ENCODE measurements at places on chromosomes 2 and 18.

DNA sequence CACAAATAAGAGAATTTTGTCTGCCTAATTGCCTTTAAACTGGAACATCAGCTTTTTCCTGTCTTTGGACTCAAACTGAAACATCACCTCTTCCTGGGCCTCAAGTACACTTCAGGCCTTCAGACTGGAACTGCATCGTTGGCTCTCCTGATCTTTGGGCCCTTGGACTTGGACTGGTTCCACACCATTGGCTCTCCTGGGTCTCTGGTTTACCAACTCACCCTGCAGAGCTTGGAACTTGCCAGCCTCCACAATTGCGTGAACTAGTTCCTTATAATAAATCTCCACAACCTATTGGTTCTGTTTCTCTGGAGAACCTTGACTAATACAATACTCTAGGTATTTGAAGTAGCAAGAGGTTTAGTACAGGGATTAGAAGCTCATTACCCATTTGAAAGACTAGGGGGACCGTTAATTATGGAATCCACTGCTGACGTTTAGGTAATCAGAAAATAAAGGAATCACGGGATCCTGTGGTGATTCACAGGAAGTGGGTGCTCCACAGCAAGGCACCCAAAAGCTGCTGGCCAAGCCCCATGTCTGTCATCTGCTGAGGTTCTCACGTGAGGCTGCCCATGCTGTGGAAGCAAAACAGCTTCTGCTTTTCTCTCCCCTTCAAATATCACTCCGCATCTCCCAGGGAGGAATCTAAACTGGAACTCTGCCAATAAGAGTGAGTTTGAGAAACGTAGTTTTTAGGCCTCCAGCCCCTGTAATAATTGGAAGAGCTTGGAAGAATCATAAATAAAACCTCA lies 20.0 kb upstream of the SGPP2 start:
- no peak for DNase-seq

GRCh38 chr2:240140511-240140910 lies at the start of gene OTOS:
Gene OTOS, minus strand, starts transcription at chr2:240140658. Its CDS starts 332 bp downstream, at chr2:240140326.
- DNase-seq: no peak

- no peak for DNase-seq
Observed at GRCh38 chr2:216188956-216189355, 79.8 kb downstream of the XRCC5 start.

DNA sequence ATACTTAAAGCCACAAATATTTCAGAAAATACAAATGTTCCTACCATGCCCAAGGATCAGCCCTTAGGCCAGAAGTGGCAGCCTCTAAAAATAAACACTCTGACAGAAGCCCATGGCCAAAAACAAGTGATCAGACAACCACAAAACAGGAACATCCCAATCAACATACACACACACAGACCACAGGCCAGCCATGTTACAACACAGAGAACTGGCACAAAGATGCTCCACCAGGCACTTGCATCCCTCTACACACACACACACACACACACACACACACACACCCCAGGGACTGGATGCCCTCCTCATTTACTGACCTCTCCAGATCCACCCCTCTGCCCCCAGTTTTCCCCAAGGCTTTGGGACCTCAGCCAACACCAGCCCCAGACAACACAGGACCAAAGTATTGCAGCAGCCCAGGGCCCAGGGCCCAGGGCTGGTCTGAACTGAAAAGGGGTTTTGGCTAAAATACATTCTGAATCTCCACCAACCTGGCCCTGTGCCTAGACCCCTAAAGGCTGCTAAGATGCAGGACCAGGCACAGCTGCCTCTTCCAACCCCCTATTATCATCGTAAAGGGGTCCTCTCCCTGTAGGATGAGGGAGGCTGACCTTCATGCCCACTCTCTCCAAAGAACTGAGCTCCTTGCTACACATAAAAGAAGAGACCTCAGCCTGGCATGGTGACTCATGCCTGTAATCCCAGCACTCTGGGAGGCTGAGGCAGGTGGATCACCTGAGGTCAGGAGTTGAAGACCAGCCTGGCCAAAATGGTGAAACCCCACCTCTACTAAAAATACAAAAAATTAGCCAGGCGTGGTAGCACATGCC lies 151.4 kb downstream of the TNS1 start:
- no peak for DNase-seq

DNA sequence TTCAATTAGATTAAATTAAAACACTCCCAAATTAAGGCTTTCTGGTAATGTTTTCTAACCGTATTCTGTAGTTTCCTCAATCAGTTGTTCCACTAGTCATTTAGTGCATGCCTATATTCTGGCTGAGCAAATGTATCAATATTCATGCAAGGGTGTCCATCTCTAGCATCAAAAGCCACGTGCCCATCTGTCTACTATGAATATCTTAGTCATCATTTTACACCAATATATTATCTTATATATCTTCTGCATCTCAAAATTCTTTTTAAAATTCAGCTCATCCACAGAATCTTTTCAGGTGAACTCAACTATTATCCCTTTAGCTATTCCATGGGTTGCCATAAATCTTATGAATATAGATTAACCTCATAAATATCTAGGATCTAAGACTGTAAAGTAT lies 488.2 kb downstream of the PARD3B start:
- DNase-seq: no peak

DNA sequence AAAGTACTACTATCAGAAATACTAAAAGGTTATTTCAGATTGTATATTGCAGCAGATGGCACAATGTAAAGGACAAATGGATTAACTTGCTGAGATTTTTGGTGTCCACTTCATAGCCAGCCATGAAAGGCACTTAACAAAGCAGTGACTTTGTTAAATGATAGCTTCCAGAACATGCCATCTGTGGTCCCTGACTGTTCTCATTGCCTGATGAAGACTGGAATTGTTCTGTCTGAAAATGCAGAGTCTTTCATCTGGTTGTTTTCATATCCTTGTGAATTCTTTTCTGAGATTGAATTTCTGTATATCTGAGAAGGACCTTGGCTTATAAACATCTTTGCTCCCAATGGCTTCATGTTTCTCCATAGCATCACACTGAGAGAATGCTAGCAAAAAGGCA lies 44.4 kb upstream of the LRRTM1 start:
- no peak for DNase-seq

GRCh38 chr2:12490641-12491040 lies 226.1 kb upstream of the TRIB2 start:
- no peak for DNase-seq

- no peak for DNase-seq
Observed at GRCh38 chr2:105113616-105114291, 75.9 kb downstream of the MRPS9 start.

DNA sequence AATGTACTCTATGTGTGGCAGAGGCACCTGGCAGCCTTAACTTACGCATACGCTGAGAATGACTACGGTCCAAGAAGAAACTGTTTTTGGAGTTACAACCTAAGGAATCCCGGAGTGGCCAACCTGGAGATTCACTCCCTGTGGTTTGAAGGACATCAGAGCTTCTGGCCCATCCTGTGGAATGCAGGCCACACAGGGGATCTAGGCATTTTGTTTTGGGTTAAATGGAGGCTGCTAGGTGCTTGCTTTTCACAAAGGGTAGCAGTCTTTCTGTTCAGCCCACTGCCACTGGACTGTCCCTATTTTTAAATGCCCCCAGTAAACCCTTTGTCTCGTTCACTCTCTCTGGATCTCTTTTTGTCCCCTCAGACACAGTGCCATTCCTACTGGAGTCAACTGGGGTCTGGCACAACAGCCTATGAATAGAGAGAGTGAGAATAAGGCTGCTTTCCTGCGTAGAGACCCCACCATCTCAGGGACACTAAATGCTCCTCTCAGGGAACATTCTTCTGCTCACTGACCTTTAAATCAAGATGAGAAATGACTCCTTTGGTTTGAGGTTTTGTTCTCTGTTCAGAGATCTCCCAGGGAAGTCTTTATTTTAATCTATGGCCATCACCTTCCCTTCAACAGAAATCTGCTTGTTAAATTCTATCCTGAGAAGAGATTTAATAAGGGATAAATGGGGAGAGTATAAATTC lies 124.9 kb downstream of the B3GNT2 start:
- DNase-seq: no peak
